A673 (cell line): ENCODE measurements at places on chromosomes 6 and 20. TPM values are rescaled to one million over a fixed set of nuclear protein-coding genes. Genes with fewer than 3 reads are reported as not detected.

Gene CCN6
- total RNA-seq = not detected in 2 replicates

Gene LGSN
- total RNA-seq = not detected in 2 replicates

DNA sequence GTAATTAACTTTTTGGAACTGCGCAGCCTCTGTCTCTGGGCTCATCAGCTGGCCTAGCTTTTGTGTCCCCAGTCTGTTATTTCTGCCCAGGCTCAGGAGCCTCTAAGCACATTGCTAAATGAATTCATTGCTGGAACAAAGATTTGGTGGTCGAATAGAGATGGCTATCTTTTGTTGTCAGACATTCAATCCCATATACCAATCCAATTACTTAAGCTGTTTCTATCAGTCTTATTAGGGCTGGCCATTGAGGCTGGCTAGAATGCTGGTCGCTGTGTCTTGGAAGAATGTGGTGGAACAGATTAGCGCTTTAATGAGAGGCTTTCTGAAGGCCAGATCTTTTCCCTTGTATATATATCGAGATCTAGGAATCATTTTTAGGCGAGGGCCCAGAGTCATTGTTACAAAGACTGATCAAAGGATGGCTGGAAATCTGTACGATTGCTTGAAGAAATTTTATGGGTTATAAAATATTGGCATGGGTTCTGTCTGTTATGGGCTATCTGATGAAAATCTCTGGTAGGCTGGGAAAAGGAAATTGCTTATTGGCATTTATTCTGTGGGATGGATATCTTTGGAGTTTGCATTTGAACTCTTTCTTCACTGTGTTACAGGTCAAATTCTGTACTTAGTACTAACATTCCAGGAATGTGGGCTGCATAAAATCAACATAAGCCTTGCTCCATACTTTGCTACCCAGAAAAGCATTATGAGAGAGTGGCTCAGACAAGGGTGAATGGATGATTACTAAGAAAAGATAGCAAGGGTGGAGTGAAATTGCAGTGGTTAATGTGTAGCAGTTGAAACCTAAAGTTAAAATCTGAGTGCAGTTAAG lies 34.8 kb upstream of the JAG1 start:
- H3K27ac ChIP-seq = no peak overlapping the region
- H3K27me3 ChIP-seq = no peaks in the 10 kb centered on the region
- no peaks in the 10 kb centered on the region for H3K4me1 ChIP-seq
- no peak overlapping the region for H3K4me3 ChIP-seq

- H3K4me1 ChIP-seq = no peaks in the 10 kb centered on the region
- H3K36me3 ChIP-seq = no peaks in the 10 kb centered on the region
- H3K27me3 ChIP-seq = no peaks in the 10 kb centered on the region
- H3K4me3 ChIP-seq = no peak overlapping the region
- DNase-seq = no peak
- no peak overlapping the region for H3K27ac ChIP-seq
These were observed 97.5 kb downstream of the PFDN4 start for GRCh38 chr20:54305421-54305820.

- no peak overlapping the region for H3K4me3 ChIP-seq
- no peaks in the 10 kb centered on the region for H3K27me3 ChIP-seq
- H3K36me3 ChIP-seq = no peaks in the 10 kb centered on the region
- no peak overlapping the region for H3K27ac ChIP-seq
These were observed 107.9 kb upstream of the FLRT3 start for GRCh38 chr20:14445310-14445709.

- H3K36me3 ChIP-seq = no peaks in the 10 kb centered on the region
- H3K4me3 ChIP-seq = peak overlapping the region; percentile 59
- peak; percentile 83 for DNase-seq
- peak overlapping the region; percentile 75 for H3K27ac ChIP-seq
- peaks cover 26% of the 10 kb centered on the region for H3K4me1 ChIP-seq
- no peaks in the 10 kb centered on the region for H3K27me3 ChIP-seq
These were observed 1.1 kb upstream of the JAG1 start for GRCh38 chr20:10674684-10675449.

Gene GLYATL3
- total RNA-seq = not detected in 2 replicates

Gene L3MBTL3
- total RNA-seq = 39.3 and 40.8 TPM in 2 replicates

GRCh38 chr20:35742741-35743523 lies 872 bp upstream of the RBM39 start:
- no peaks in the 10 kb centered on the region for H3K27me3 ChIP-seq
- DNase-seq = peak; percentile 37
- H3K4me1 ChIP-seq = peaks cover 29% of the 10 kb centered on the region
- H3K27ac ChIP-seq = peak overlapping the region; percentile 94

DNA sequence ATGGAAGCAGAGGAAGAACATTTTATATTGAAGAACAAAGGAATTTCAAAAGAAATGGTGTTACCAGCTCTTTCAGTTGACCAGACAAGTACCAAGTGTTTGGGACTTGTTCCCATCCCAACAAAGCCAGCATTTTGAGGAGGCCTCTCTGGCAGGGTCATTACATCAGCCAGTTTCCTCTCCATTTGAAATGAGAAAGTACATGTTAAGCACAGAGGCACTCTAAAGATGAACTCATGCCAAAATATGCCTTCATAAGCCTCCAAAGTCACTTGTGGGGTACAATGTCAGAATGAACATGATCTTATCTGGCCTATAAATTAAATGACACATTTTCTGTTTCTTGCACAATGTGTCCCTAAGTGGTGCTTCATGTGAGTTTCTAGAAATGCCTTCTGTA lies 223.9 kb downstream of the PRL start:
- H3K4me3 ChIP-seq = no peak overlapping the region
- no peaks in the 10 kb centered on the region for H3K36me3 ChIP-seq
- peaks cover 5% of the 10 kb centered on the region for H3K4me1 ChIP-seq

Gene DNAH8
- not detected in 2 replicates for total RNA-seq

Gene MYLK4
- total RNA-seq = 0.13 and 0.39 TPM in 2 replicates

DNA sequence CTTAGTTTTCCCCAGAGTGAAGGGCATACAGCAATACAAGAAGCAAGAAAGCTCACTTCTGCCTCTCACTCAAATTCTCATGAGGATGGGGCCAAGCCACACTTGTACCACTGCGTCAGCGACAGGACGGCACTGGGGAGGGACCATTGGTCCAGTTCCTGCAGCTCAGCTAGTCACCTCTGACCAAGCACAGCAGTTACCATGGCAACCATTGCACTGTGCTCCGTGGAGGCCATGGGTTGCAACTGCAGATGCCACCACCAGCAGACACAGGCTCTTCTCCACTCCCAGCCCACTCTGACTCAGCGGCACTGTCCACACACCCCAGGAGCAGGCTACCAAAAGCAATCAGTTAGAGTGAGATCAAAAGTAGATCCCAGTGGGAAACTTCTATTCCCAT lies 441.1 kb upstream of the ARID1B start:
- H3K36me3 ChIP-seq = no peaks in the 10 kb centered on the region
- no peak for DNase-seq
- H3K27me3 ChIP-seq = no peaks in the 10 kb centered on the region
- H3K4me3 ChIP-seq = no peak overlapping the region
- no peaks in the 10 kb centered on the region for H3K4me1 ChIP-seq

DNA sequence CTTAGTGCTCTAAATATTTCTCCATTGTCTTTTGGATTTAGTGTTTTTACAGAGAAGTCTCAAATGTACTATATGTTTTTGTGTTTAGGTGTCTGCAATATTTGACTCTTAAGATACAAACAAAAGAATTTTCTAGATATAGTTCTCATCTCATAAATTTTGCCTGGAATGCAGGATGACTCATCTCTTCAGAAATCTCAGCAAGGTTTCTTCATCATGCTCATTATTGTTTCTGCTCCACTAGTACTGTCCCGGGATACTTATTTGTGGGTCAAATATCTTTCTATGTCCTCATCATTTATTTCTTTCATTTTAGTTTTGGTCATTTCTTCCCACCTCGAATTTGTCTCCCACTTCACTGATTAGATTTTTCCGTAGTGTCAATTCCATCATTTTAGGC lies 9.5 kb downstream of the AHI1 start:
- DNase-seq = peak; percentile 12
- H3K36me3 ChIP-seq = peaks cover 16% of the 10 kb centered on the region
- H3K27ac ChIP-seq = no peak overlapping the region
- H3K27me3 ChIP-seq = no peaks in the 10 kb centered on the region
- no peaks in the 10 kb centered on the region for H3K4me1 ChIP-seq

DNA sequence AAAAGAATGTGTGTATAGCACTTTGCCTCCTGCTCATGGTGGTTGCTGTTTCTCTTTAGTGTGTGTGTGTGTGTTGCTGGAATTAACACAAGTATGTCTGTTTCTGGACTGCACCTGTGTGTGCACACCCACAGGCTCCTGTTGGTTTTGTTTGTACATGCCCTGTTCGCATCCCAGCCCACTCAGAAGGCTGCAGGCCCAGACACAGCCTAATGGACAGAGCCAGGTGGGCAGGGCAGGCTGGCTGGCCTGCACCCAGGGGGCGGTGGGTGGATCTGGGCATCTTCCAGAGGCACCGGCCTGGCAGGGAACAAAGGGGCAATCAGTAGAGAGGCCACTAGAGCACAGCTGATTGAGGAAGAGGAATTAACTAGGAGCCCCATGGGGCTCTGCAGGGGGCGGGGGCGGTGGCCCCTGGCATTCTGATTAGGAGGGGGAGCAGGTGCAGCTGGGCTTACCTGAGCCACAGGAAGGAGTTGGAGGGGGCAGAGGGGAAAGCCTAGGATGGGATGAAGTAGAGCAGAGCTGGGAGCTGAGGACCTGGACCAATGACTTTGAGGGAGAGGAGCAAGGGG lies 21.9 kb downstream of the CD40 start:
- no peaks in the 10 kb centered on the region for H3K4me1 ChIP-seq
- H3K36me3 ChIP-seq = no peaks in the 10 kb centered on the region
- DNase-seq = no peak
- H3K27me3 ChIP-seq = peaks cover 15% of the 10 kb centered on the region
- no peak overlapping the region for H3K4me3 ChIP-seq
- no peak overlapping the region for H3K27ac ChIP-seq

Gene SLC29A1
- 92.5 and 108 TPM in 2 replicates for total RNA-seq

Gene TRIM15
- total RNA-seq = not detected in 2 replicates

Gene BANF2
- not detected in 2 replicates for total RNA-seq

Gene GTSF1L
- total RNA-seq = not detected in 2 replicates

Gene MICB
- 11.1 and 12.7 TPM in 2 replicates for total RNA-seq

Gene APCDD1L
- total RNA-seq = not detected in 2 replicates

DNA sequence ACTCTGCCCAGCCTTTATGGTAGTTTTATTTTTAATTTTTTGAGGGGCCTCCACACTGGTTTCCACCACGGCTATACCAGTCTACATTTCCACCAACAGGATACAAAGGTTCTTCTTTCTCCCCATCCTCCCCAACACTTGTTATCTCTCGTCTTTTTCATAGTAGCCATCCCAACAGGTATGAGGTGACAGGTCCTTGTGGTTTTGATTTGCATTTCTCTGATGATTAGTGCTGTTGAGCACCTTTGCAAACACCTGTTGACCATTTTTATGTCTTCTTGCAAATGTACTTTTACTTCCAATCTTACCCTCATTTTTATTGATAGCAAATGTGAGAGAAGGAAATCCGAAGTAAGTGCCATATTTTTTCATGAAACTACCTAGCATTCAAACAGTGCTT lies 195.4 kb upstream of the PREP start:
- H3K27ac ChIP-seq = no peak overlapping the region
- H3K4me3 ChIP-seq = no peak overlapping the region
- no peaks in the 10 kb centered on the region for H3K4me1 ChIP-seq
- no peaks in the 10 kb centered on the region for H3K27me3 ChIP-seq

Gene JPH2
- total RNA-seq = 1.0 and 1.1 TPM in 2 replicates

DNA sequence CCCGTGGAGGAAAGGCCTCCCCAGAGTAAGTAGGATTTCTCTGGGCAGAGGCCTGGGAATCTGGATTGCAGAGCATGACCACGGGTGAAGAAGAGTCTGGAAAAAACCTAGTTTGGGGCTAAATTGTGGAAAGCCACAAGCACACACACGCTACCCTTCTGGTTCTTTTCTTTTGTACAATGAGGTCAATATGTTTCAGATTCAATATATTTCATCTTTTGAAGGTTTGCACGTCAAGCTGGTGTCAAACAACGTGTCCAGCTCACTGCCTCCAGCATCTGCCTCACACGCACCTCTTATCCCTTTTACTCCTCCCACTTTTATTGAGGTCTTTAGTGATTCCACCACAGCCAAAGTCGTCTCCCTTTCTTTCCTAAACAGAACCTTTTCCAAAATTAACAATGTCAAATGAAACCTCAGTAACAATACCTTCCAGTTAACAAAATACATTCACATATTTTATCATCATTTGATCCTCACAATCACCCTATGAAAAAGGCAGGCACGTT lies 773 bp upstream of the EPB41L2 start:
- no peaks in the 10 kb centered on the region for H3K36me3 ChIP-seq
- no peaks in the 10 kb centered on the region for H3K27me3 ChIP-seq
- H3K4me3 ChIP-seq = peak overlapping the region; percentile 93
- no peak for DNase-seq
- peak overlapping the region; percentile 34 for H3K27ac ChIP-seq
- H3K4me1 ChIP-seq = peaks cover 16% of the 10 kb centered on the region

GRCh38 chr6:85107701-85108100 lies 342.2 kb upstream of the NT5E start:
- H3K4me1 ChIP-seq = peaks cover 9% of the 10 kb centered on the region
- H3K27me3 ChIP-seq = no peaks in the 10 kb centered on the region
- H3K27ac ChIP-seq = no peak overlapping the region
- no peak for DNase-seq
- no peaks in the 10 kb centered on the region for H3K36me3 ChIP-seq

Gene FABP7
- total RNA-seq = 1.2 and 1.4 TPM in 2 replicates

- H3K36me3 ChIP-seq = no peaks in the 10 kb centered on the region
- H3K27ac ChIP-seq = no peak overlapping the region
- no peaks in the 10 kb centered on the region for H3K27me3 ChIP-seq
- no peak for DNase-seq
These were observed 624.7 kb upstream of the NOX3 start for GRCh38 chr6:156080371-156080770.

- H3K36me3 ChIP-seq = no peaks in the 10 kb centered on the region
- H3K27ac ChIP-seq = no peak overlapping the region
- H3K4me1 ChIP-seq = peaks cover 20% of the 10 kb centered on the region
- no peaks in the 10 kb centered on the region for H3K27me3 ChIP-seq
These were observed 320.0 kb upstream of the NT5E start for GRCh38 chr6:85129881-85130280.

GRCh38 chr6:5059036-5059896 lies 25.9 kb upstream of the PPP1R3G start:
- no peak overlapping the region for H3K4me3 ChIP-seq
- no peak for DNase-seq
- H3K27me3 ChIP-seq = no peaks in the 10 kb centered on the region
- no peak overlapping the region for H3K27ac ChIP-seq
- H3K4me1 ChIP-seq = peaks cover 12% of the 10 kb centered on the region

- H3K36me3 ChIP-seq = no peaks in the 10 kb centered on the region
- DNase-seq = no peak
- no peaks in the 10 kb centered on the region for H3K4me1 ChIP-seq
- no peak overlapping the region for H3K4me3 ChIP-seq
- H3K27ac ChIP-seq = no peak overlapping the region
These were observed 220.5 kb upstream of the SSTR4 start for GRCh38 chr20:22814471-22815205.
